ENCODE measurements at places on chromosomes 12 and 14.

- H3K4me3 ChIP-seq: no peak overlapping the region
- no peaks in the 10 kb centered on the region for H3K27me3 ChIP-seq
- H3K27ac ChIP-seq: peak overlapping the region; percentile 62
- peaks cover 19% of the 10 kb centered on the region for H3K4me1 ChIP-seq
- peaks cover 60% of the 10 kb centered on the region for H3K36me3 ChIP-seq
- ATAC-seq: no peak
Measured at GRCh38 chr12:47794679-47795078, 21.6 kb downstream of the SLC48A1 start.

DNA sequence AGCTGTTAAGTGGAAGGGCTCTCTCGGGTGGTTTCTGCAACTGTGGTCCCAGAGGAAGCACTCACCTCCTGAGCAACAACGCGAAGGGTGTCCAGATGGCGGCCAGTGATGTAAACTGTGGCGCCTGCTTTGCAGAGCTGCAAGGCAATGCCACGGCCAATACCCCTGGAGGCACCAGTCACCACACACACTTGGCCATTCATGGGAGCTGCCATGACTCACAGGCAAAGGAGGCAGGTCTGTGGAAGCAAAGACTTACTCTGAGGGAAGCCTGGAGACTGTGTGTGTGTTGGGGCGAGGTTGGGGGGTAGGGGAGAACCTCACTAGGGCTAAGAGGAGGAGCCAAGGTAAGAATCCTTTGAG is 707 bp downstream of the DHRS1 start:
- H3K27ac ChIP-seq: peak overlapping the region; percentile 89
- peak overlapping the region; percentile 93 for H3K4me3 ChIP-seq
- ATAC-seq: no peak
- H3K36me3 ChIP-seq: peaks cover 35% of the 10 kb centered on the region
- peaks cover 47% of the 10 kb centered on the region for H3K4me1 ChIP-seq
- no peaks in the 10 kb centered on the region for H3K27me3 ChIP-seq

GRCh38 chr14:28242895-28243294 is 523.7 kb upstream of the FOXG1 start:
- no peaks in the 10 kb centered on the region for H3K36me3 ChIP-seq
- H3K27me3 ChIP-seq: no peaks in the 10 kb centered on the region
- ATAC-seq: no peak
- no peaks in the 10 kb centered on the region for H3K4me1 ChIP-seq
- H3K4me3 ChIP-seq: no peak overlapping the region

- no peak overlapping the region for H3K27ac ChIP-seq
- H3K36me3 ChIP-seq: peaks cover 45% of the 10 kb centered on the region
- H3K4me1 ChIP-seq: peaks cover 8% of the 10 kb centered on the region
- H3K27me3 ChIP-seq: no peaks in the 10 kb centered on the region
- ATAC-seq: no peak
Measured at GRCh38 chr12:88044035-88044434, 14.8 kb upstream of the C12orf50 start.

DNA sequence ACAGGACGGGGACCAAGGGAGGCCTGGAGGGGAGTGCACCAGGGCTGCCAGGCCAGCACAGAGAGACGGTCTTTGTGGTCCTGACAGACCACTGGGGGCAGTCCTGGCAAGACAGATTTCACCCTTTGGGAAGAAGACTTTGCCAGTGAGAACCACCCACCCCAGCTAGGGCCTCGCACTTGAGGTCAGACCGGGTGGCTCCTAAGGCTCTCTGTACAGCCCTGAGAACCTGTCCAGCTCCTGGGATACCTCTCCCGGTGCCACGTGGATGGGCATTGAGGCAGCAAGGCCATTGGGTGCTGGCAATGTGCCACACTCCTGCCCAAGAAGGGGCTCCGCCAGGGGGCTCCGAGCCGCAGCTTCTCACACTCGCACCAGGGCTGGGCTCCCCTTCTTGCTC is 42.4 kb downstream of the DEGS2 start:
- H3K4me1 ChIP-seq: peaks cover 37% of the 10 kb centered on the region
- no peak overlapping the region for H3K4me3 ChIP-seq
- H3K27me3 ChIP-seq: no peaks in the 10 kb centered on the region

Data from stimulated activated memory B cell treated with anti-CD40 and anti-IgM and Interleukin-4, amounts not matched to agents 10 μg/mL and 1 μg/mL and 100 μg/mL, for 72 hours (primary cell).